Urothelium cell line (cell line): ENCODE measurements at places on chromosomes 11 and 22.
A peak's percentile ranks its signal among the peaks of the same experiment; 100 is the strongest.

GRCh38 chr11:119671051-119671450 is 57.9 kb downstream of the NECTIN1 start:
- no peak for DNase-seq

- peak; percentile 40 for DNase-seq
Measured at GRCh38 chr11:26276798-26277424, 55.0 kb upstream of the ANO3 start.

- DNase-seq: no peak
Measured at GRCh38 chr22:22410121-22410520, 98.4 kb downstream of the ZNF280B start.

- DNase-seq: no peak
Measured at GRCh38 chr22:44924710-44925109, 85.1 kb downstream of the PHF21B start.

- DNase-seq: no peak
Measured at GRCh38 chr11:134386945-134387344, 25.1 kb downstream of the B3GAT1 start.

DNA sequence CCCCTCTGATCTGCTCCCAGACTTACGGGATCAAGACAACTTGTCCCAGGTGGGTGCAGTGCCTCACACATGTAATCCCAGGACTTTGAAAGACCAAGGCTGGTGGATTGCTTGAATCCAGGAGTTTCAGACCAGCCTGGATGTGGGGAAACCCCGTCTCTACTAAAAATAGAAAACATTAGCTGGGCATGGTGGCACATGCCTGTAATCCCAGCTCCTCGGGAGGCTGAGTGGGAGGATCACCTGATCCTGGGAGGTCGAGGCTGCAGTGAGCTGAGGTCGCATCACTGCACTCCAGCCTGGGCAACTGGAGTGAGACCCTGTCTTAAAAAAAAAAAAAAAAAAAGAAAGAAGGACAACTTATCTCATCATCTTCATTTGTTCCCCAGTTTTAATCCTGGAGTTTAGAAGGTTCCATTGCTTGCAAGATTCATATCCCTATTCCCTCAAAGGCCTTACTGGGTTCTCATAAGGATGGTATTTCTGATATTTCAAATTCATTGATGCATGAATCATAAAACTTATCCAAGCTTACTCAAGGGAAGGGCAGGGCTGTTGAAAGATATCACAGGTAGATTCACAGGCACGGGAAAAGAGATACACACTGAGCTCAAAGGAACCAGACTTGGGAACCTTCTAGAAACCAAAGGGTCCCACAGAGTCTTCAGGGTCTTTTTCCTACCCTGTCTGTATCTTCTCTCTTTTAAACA is 14.6 kb downstream of the ENDOD1 start:
- DNase-seq: no peak

DNA sequence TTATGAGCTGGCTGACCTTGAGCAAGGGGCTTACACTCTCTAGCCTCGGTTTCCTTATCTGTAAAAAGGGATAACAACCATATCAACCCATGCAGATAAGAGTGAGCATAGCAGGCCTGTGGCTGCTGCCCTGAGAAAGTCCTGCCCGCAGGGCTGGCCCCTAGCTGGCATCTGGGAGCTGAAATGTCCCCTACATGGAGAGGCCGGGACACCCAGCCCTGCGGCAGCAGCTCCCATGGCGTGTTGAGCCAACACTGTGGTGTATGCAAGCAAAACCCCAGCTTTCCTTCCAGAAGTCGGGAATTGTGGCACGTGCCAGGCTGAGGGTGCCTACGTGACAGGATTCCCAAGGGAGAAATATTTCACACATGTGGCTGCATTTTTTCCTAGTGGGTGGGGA is 358.9 kb downstream of the CTTN start:
- DNase-seq: no peak

DNA sequence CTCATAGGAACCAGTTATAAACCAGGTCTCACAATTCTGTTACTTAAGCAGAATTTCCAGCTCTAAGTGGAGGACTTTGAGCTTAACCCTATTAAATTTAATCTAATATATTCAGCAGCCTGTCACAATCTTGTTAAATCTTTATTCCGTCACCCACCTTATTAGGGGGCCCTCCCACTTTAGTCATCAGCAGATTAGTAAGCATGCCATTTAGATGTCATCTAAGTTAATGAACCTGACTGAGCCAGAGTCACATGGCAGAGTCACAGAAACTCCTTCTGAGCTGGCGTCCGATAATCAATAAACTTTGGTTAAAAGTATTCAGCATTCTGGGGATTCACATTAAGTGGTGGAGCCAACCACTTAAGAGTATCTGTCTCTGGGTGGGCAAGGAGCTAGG is 35.1 kb downstream of the TTC12 start:
- DNase-seq: no peak

GRCh38 chr11:126415669-126416420 is 60.4 kb downstream of the ST3GAL4 start:
- no peak for DNase-seq

- DNase-seq: no peak
Measured at GRCh38 chr11:123682696-123683410, 28.4 kb upstream of the SCN3B start.

- DNase-seq: peak; percentile 96
Measured at GRCh38 chr22:23385678-23386631, 194.1 kb downstream of the IGLL1 start.

- no peak for DNase-seq
Measured at GRCh38 chr11:128725630-128726319, 31.9 kb downstream of the FLI1 start.

- DNase-seq: no peak
Measured at GRCh38 chr22:37521236-37521739, 2.1 kb upstream of the CARD10 start.

- no peak for DNase-seq
Measured at GRCh38 chr22:49642331-49642730, 185.3 kb downstream of the BRD1 start.

DNA sequence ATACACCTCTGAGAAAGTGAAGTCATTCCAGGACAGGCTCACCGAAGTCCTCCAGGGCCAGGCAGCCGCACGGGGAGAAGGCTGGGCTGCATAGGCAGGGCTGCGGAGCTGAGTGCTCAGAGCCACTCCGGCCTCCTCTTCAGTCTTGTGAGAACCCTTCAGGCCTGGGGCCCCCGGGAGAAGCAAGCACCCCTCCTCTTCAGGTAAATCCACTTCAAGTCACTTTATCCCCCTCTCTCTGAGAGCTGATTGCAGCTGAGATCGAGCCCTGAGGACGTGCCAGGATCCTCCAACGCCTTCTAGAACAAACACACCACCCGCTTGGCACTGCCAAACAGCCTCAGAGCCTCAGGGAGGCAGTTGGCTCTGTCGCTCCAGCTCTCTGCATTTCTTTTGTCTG is 1526.3 kb downstream of the BRD1 start:
- no peak for DNase-seq

DNA sequence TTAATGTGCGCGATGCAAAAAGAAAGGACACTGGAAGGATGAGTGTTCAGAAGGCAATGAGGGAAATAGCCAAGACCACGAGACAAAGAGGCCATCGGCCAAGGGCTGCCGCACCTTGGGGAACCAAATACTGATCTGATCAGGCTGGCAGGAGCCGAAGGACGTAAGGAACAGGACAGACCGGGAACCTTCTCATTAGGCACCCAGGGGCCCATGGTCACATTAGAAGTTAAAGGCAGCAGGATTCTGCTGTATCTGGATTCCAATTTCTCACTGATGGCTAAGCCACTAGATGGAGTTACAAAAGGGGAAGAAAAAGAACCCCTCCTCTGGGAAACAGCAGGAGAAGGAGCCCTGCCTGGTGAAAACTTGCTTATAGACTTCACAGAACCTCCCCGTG is 28.8 kb upstream of the CPT1A start:
- no peak for DNase-seq

DNA sequence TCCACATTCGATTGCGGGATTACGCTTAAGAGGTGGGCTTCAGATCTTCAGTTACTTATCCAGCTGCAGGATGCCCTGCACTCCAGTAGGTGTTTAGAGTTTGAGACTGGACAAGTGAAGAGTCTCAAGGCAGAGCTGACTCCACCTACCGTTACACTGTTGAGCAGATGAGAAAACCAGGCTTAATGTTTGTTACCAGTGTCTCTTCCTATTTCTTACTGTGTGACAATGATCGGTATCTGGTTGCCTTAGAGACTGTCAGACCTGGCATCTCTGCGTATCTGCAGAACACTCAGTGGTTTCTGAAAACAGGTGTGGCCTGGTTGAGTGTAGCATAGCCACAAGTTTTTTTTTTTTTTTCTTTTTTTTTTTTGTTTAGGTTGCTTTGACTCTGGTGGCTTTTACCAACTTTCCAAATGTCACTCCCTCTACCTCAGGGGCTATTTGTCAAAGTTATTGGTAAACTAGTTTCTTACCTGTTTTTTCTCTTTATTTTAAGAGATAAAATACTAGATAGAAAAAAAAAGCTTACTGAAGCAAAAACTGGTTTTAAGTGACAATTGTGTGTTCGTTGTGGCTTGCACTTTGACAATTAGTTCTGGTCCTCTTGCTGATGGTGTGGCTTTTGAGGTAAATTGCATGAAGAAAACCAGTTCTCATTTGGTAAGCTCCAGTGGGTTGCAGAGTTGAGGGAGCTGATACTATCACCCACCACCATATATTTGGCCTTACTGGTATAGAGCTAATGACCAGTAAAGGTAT is 284.8 kb downstream of the ETS1 start:
- no peak for DNase-seq

DNA sequence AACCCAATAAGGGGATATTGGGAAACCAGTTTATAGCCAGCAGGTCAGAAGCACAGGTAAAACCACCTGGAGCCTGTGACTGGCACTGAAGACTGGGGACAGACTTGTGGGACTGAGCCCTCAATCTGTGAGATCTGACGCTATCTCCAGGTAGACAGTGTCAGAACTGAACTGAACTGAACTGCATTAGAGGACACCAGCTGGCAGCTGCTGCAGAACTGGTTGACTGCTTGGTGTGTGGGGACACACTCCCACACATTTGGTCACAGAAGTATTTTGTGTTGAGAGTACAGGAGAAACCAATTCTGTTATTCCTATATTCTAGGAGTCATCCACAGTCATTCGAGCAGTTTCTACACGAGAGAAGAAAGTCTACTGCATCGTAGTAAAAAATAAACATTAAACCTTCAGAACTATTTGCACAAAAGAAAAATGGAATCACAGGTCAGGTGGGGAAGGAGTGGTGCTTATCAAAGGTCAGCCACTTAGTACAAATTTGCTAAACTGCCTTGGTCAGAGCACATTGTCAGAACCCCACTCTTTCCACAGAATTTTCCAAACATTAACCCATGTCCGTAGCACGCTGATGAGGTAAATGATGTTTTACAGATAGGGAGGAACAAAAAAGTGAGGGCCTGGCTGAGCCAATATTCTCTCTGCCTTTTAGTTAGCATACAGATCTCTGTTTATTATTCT is 77.2 kb downstream of the SIK3 start:
- DNase-seq: no peak

DNA sequence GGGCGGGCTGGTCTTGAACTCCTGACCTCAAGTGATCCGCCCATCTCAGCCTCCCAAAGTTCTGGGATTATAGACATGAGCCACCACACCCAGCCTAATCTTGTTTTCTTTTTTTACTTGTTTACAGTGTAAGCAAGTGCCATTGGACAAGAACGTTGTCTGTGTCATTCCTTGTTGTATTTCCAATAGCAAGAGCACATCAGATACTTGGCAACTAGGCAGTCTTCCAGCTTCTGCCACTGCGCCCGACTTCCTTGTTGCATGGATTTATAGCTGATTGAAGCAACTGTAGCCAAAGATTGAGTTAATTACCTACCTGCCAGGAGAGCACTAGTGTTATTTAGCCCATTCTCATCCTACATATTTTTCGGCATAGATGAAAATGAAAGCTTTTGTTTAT is 3.1 kb upstream of the SGSM3 start:
- no peak for DNase-seq

DNA sequence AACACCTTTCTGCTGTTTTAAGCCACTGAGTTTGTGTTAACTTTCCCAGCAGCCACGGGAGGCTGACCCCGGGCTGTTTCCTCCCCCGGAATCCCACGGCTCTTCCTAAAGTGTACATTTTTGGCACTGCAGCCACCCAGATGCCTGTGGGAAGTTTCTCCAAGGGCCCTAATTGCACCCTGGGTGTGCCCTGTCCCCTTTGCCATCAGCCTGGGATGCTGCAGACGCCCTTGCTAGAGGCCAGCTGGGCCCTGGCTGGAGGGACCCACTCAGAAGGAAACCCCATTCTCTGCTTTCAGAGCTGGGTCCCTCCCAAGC is 883.3 kb downstream of the BRD1 start:
- no peak for DNase-seq

GRCh38 chr11:65404638-65405339 is 17.8 kb upstream of the NEAT1 start:
- DNase-seq: no peak

- peak; percentile 59 for DNase-seq
Measured at GRCh38 chr11:21511835-21512440, 680.9 kb upstream of the ANO5 start.

DNA sequence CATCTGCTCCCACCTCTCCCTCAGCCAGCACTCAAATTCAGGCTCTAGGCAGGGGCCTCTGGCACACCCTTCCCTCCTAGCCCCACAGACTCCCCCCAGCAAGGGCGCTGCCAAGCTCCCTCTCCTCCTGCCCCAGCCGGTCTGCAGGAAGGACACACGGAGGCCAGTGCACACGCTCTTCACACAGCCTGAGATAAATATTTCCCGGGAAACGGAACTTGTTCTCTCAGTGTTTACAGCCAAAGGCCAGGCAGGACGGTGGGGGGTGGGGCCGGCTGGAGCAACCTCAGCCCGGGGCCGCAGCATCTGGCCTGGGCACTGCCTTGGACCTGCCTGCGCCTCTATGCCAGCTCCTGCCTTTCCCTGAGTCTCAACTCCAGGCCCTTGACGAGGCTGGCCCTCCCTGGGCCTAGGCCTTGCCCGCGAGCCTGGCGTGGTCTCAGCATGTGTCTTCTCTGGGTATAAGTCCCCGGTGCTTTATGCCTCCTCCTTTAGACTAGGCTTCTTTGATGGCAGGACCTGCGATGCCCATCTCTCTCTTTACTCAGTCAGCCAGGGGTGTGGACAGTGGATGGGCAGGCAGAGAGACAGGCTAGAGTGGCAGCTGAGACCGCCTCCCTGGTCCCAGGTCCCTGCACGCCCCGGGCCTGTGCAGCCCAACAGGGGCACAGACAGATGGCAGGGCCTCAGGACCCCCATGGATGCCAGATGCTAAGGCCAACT is 48.4 kb downstream of the PDE2A start:
- DNase-seq: no peak

- peak; percentile 65 for DNase-seq
Measured at GRCh38 chr11:33452836-33453624, 195.8 kb downstream of the HIPK3 start.

GRCh38 chr22:42489000-42489399 is 30.6 kb downstream of the RRP7A start:
- no peak for DNase-seq

DNA sequence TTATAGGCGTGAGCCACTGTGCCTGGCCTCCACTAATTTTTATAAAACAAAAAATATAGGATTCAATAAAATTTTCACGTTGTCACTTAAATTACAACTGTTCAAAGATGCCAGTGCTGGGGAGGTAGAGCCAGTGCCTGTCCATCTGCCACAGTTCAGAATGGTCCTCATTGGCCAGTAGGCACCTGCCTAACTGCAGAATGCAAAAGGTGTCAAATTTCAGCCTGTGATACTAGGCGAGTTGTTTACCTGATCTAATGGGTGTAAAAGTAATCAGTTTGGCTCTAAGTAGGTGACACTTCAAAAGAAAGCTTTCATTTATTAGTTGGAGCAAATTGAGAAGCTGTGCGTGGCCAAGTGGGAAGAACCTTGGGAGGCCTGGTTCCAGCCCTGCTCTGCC is 2.4 kb downstream of the SMARCB1 start:
- no peak for DNase-seq
